ENCODE measurements at places on chromosomes 7 and 10.

DNA sequence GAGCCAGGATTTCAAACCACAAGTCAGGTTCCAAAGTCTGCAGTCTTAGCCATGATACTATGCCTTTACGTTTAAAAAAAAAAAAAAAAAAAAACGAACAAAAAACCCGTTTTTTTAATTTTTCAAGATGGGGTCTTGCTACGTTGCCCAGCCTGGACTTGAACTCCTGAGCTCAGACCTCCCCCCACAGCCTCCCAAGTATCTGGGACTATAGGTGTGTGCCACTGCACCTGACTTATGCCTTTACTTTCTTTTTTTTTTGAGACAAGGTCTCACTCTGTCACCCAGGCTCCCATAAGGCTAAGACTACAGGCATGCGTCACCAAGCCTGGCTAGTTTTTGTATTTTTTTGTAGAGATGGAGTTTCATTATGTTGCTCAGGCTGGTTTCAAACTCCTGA, 14.7 kb downstream of the ASNS start:
- no peak for DNase-seq

DNA sequence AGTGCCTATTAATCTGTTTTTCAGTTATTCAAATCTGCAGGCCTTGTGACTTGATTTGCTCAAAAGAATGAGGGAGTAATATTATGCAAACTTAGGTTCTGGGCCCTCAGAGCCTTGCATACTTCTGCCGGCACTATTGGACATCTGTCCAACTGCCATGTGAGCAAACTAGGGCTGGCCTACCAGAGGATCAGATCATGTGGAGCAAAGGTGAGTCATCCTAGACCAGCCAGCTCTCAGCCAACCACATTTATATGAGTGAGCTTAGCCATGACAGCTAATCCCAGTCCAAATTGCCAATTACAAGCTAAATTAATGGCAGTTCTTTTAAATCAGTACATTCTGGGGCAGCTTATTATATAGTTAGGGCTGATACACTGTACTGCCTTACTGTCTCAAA, 69.6 kb downstream of the SDHAF3 start:
- no peak for DNase-seq

DNA sequence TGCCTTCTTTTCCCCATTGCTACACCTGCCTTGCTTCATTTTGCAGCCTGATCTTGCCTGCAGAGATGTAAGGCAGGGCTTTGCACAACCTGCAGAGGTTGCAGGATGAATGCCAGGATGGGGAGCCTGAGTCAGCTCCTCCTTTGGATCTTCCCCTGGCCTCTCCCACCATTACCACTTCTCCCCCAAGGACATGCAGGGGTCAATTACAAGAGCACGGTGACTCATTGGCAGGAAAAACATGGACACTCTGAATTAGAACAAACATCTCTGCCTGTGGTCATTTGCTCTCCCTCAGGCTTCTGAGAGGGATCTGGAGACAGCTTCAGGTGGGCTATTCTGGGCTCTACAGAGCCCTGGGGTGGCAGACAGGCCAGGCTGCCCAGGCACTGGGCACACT, 89.2 kb downstream of the HERPUD2 start:
- no peak for DNase-seq

DNA sequence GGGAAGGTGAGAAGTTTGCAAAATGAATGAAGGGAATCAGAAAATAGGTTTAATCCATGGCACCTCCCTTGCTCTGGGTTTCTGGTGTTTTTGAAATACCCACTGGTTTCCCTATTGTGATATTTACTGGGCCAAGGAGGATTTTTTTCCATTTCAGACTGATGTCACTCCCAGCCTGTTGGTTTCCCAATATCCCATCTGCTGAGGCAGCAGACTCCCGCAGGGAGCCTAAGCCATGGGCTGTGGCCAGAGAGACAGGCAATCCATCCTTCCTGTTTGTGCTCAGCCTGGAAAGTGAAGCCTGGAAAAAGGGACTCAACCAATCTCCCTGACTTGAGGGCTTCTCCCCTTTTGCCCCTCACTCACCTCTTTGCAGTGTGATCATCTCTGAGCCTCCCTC, 22.8 kb downstream of the FAM107B start:
- no peak for DNase-seq

- peak; percentile 86 for DNase-seq
Observed at GRCh38 chr7:97307521-97308108, 190.1 kb downstream of the SDHAF3 start.

GRCh38 chr7:106811472-106811871, 53.6 kb upstream of the PIK3CG start:
- DNase-seq = no peak

DNA sequence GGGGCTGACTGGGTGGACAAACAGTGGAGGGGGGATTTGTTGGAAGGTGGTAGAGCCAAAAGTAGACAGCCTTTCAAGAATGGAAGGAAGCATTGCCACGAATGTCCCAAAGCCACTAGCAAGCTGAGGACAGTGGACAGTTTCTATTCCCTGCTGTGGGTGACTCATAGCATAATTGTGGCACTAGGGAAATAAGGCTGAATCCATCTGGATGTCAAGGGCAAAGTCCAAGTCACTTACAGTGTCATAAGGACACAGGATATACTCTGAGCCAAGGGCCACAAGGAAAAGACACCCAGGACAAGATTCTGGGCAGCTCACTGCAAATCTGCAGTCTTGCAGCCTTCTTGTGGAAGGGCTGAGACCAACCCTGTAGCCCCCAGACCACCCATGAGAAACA, 79.7 kb downstream of the FRMPD2 start:
- no peak for DNase-seq

DNA sequence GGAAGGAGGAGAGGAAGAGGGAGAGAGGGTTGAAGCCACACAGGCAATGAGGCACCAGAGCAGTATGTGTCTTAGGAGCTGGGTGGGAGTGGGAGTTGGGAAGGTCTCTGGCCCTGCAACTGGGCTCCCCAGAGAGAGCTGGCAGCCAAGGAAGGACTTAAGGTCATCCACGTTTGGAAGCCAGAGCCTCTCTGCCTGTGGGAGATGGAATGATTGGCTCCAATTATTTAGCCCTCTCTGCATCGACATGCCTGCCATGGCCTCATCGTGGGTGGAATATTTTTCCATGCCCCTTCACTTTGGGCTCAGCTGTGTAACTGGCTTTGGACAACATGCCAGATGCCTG, 478.5 kb downstream of the RPS24 start:
- no peak for DNase-seq

DNA sequence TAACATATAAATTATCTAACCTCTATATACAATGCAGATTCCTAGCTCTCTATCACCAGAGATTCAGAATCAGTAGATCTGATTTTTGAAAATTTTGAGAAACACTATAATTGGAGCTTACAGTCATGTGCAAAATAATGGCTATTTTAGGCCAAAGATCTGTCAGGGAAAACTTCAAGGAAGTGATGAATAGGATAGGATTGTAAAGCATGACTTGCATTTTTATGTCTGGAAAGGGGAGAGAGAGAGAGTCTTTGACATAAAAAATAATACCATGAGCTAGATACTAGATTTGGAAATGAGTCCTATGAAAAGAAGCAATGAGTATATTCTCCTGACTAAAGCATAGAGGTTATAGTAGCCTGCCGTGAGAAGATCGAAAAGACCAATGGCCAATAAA, 181.1 kb downstream of the SDHAF3 start:
- DNase-seq = peak; percentile 42

DNA sequence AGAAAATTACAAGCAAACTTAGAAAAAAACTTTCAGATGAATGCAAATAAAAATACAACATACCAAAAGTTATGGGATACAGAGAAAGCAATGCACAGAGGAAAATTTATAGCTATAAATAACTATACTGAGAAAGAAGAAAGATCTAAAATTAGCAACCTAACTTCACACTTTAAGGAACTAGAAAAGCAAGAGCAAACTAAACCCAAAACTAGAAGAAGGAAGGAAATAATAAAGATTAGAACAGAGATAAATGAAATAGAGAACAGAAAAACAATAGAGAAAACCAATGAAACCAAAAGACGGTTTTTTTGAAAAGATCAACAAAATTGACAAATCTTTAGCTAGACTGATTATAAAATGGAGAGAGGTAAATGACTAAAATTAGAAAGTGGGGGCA, 9.6 kb upstream of the STRA8 start:
- DNase-seq = no peak

DNA sequence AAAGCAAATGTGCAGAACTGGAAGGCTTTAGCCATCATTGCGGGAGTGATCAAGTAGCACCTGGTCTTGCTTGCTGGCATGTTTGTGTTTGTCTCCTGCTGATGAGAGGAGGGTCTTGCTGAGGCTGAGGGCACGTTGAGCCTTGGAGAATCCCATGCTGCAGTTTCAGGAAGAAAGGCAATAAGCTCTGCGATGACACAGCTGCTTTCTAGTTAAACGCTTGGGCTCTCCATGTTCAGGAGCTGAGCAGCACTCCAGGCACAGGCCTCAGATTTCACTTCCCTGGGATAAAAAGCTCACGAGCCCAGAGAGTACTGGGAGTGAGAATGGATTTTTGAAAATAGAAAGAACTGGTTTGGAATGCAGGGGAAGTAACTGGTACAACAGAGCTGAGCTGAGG, 100.8 kb downstream of the LRRC18 start:
- no peak for DNase-seq

GRCh38 chr7:104962781-104963180, 51.2 kb upstream of the KMT2E start:
- no peak for DNase-seq

- DNase-seq = no peak
Observed at GRCh38 chr7:37344886-37345579, 103.6 kb downstream of the ELMO1 start.

GRCh38 chr10:121658111-121658510, 59.9 kb upstream of the FGFR2 start:
- no peak for DNase-seq

DNA sequence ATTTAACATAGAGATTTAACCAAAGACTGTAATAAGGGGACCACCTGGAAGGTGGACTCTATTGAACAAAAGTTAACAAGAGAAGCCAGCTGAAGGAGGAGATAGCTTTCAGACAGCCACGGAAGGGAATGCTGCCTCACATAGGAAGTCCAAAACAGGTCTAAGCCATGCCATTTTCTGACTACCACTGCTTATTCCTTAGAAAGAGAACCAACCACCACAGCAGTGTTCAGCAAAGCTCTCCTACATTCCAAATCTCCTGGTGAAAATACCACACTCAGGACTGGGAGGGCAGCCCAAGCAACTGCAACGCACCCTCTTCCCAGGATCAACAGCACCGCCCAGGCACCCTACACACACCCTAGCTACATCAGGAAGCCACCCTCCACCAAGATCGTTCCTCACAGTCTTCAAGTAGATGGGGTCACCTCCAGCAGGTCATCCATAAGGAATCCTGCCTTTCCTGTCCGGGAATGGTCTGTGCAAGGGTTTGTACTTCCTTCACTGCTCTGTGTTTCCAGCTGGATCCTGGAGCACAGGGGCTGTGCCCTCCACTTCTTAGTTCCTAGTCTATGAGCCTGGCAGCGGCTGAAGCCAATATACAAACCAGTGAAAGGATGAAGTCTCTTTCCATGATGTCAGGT, 2.5 kb downstream of the KIAA1549 start:
- no peak for DNase-seq

DNA sequence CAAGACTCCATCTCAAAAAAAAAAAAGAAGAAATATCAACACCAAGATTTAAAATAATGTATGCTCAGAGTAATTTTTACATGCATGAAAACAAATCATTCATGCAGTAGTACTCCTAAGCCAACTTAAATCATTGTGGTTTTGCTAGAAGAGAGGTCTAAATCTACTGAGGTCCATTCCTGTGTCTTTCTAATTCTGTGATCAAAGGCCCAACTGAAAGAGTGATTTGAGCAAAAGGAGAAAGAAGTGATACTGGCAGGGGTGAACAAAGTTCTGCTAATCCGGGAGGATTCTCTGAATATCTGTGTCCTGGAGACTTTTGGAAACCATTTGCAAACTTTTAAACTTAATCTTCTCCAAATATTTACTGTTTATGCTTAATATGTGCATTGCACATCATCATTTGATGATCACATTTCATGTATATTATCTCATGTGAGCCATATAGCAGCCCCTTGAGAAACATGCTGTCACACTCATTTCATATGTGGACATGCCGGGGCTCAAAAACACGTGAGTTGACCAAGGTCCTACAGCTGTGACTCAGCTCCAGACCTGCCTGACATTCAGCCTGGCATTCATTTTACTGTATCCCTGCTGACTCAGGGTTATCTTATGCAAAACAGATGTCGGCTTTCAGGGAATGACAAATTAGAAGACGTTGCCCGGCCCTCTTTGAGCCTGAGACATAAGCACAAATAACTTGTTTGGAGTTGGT, 76.4 kb downstream of the FAM107B start:
- no peak for DNase-seq

- no peak for DNase-seq
Observed at GRCh38 chr10:104689105-104689504, 48.0 kb downstream of the SORCS3 start.

DNA sequence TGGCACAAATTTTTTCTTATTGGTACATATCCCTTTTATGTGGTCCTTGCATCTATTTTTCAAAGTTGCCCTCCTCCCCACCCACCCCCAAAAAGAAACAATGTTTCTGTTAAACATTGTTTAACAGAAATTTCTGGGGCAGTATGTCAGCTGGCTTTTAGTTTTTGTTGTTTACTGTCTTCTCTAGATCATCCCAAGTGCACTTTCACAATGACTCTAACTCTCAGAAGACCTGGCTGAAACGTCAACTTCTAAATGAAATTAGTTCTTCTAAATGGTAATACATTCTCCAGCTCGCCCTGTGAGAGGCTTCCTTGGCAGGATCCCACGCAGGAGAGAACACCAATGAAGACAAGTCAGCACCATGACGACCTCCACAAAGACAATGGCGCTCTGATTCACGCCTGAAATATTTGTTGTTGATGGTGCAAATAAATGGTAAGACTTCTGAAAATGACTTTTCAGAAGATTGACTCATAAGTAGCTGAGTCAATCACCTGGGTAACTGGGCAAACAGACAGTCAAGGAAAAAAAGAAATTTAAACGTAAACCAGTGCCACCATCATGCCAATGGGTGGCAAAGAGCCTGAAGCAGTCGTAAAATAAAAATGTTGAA, 293.7 kb downstream of the FZD1 start:
- no peak for DNase-seq

GRCh38 chr7:150947761-150948651, 30.1 kb downstream of the KCNH2 start:
- no peak for DNase-seq

DNA sequence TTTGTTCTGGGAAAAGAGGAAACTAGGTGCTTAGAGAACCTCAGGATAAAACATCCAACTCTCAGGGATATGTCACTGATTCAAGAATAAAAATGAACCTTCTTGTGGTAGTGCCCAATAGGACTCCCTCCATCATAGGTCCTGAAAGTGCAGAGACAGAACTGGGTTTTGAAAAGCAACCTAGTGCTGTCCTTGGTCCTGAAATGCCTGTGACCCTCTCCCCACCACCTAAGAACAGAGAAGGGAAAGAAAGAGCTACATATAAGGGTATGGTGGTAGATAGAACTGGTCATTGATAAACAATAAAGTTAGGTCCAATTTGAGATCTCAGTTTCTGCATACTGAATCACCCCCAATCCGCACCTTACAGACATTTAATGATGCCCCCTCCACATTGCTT, 953.3 kb downstream of the XPNPEP1 start:
- peak; percentile 10 for DNase-seq

- DNase-seq = no peak
Observed at GRCh38 chr10:18619016-18619415, 32.4 kb downstream of the NSUN6 start.

- no peak for DNase-seq
Observed at GRCh38 chr10:51203359-51203758, 129.1 kb downstream of the PRKG1 start.

- DNase-seq = no peak
Observed at GRCh38 chr10:122830965-122831353, 14.7 kb downstream of the CUZD1 start.

Data from foreskin melanocyte (primary cell).